Activated CD8-positive, alpha-beta T cell treated with anti-CD3 and anti-CD28 coated beads, Interleukin-2, amount 10 ng/mL, durations not matched to agents 7 days and 5 days (primary cell): ENCODE measurements at places on chromosomes 2 and 18. TPM values are rescaled to one million over a fixed set of nuclear protein-coding genes. Genes with fewer than 3 reads are reported as not detected.

The SPC25 gene
- total RNA-seq = 58.3 TPM

The EPB41L3 gene
- 0.10 TPM for total RNA-seq

DNA sequence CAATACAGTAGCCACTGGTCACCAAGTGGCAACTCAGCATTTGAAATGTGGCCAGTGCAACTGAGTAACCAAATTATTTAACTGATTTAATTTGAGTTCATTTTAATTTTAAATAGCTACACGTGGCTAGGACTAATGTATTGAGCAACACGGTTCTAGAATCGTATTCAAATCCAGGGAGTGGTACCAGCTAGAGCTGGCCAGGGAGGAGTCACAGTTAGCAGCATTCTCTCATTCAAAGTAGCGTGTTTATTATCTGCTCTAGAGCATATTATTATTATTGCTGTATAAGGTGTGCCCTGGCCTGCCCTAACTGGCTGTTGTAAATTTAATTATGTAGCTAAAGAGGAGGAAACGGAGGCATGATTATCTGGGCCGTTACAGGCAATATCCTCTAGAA, 92.9 kb downstream of the GALNT3 start:
- no peaks in the 10 kb centered on the region for H3K4me1 ChIP-seq
- no peak for DNase-seq
- H3K4me3 ChIP-seq = no peak overlapping the region
- no peaks in the 10 kb centered on the region for H3K36me3 ChIP-seq
- no peak overlapping the region for H3K27ac ChIP-seq

- peaks cover under 1% of the 10 kb centered on the region for H3K27me3 ChIP-seq
- no peak overlapping the region for H3K27ac ChIP-seq
- H3K4me1 ChIP-seq = no peaks in the 10 kb centered on the region
- no peaks in the 10 kb centered on the region for H3K36me3 ChIP-seq
These were observed 22.5 kb upstream of the TRAPPC8 start for GRCh38 chr18:31965316-31965970.

- no peaks in the 10 kb centered on the region for H3K36me3 ChIP-seq
- no peak overlapping the region for H3K27ac ChIP-seq
- H3K27me3 ChIP-seq = peaks cover 2% of the 10 kb centered on the region
These were observed 250.7 kb downstream of the GBX2 start for GRCh38 chr2:235917506-235917905.

GRCh38 chr18:9612215-9612830, 2.0 kb downstream of the PPP4R1 start:
- no peak overlapping the region for H3K27ac ChIP-seq
- peak overlapping the region; percentile 91 for H3K4me3 ChIP-seq
- H3K27me3 ChIP-seq = peaks cover 3% of the 10 kb centered on the region
- H3K4me1 ChIP-seq = peaks cover 51% of the 10 kb centered on the region

- no peak overlapping the region for H3K4me3 ChIP-seq
- H3K27ac ChIP-seq = no peak overlapping the region
- no peak for DNase-seq
- no peaks in the 10 kb centered on the region for H3K27me3 ChIP-seq
These were observed 174.0 kb upstream of the NT5C1B start for GRCh38 chr2:18763338-18763737.

DNA sequence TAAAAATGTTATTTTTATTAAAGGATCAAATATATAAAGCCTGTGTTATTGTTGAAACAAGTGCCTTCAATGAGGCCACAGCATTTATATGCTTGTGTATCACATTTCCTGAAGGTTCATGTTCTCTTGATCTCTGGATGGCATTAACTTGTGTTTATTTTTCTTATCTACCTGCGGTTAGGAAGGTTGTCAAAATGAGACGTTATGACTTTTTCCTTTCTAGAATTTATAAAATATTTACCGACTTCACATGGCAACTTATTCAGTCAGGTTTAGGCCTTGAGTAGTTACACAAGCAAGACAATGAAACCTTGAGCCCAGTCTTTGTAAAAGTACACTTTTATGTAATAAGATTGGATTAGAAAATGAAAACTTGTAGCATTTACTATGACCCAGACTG, 196.4 kb upstream of the ACVR2A start:
- H3K27me3 ChIP-seq = peaks cover 18% of the 10 kb centered on the region
- no peaks in the 10 kb centered on the region for H3K36me3 ChIP-seq
- DNase-seq = no peak
- no peak overlapping the region for H3K27ac ChIP-seq
- H3K4me3 ChIP-seq = no peak overlapping the region
- H3K4me1 ChIP-seq = no peaks in the 10 kb centered on the region
